Stimulated activated CD4-positive, alpha-beta T cell treated with anti-CD3 and anti-CD28 coated beads, Interleukin-12 subunit alpha, Interleukin-12 subunit beta, amount 100 ng/mL, for 4 hours (primary cell): ENCODE measurements at places on chromosomes 4 and X.

- no peak for DNase-seq
These were observed 42.2 kb downstream of the GABRG1 start for GRCh38 chr4:46081674-46082073.

DNA sequence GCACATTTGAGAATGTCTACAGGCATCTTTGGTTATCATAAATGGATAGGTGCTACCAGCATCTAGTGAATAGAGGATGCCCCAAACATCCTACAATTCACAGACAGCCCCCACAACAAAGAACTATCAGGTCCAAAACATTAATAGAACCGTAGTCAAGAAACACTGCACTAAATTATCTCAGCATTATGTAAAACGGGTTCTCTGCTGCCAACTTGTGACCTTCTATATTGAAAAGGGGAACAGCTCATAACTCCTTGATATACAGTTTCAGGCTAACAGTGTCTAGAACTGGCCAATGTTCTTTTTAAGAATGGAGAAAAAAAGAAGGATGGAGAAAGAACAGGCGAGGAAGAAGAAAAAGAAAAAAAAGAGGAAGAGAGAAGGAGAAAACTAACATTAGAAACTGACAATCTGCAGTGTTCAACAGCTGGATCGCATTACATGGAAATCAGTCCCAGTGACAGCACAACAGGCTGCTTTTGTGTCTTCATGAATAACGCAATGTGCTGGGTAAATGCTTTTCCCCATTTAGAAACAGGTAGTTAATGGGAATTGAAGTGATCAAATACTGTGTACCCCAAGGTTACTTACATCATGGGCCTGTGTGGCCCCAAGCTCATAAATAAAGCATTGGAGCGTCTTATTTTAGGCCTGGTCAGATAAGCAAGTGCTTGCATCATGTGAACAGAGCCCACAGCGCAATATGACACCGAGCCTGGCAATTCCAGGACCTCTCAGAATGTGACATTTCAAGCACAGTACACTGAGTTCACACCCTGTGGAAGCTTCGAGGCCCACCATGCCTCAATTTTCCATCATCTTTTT, 339.5 kb downstream of the DHX15 start:
- DNase-seq = no peak

- DNase-seq = no peak
These were observed 125.5 kb upstream of the GIMD1 start for GRCh38 chr4:106494066-106494465.

DNA sequence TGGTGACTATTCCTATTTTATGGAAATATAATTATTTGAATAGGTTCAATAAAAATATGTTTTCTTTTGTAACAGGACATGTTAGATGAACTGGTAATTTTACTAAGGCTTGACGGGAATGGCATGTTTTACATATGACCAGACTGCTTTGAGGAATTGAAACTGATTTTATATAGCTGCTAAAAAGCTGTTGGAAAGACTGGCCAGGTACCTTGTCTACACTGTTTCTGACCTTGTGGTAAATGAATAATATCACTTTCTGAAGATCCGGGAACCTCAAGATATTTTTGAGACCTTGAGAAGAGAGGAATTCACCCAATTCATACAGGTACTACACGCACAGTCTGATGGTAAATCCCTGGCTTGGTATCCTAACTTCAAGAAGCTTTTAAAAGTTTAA, 42.1 kb upstream of the USP46 start:
- no peak for DNase-seq

- DNase-seq = no peak
These were observed 177.3 kb upstream of the SLIT2 start for GRCh38 chr4:20074450-20074849.

- DNase-seq = no peak
These were observed 26.2 kb upstream of the TMEM192 start for GRCh38 chr4:165138843-165139242.

GRCh38 chrX:134542485-134542884, 82.5 kb downstream of the HPRT1 start:
- DNase-seq = no peak

- no peak for DNase-seq
These were observed 1366.1 kb downstream of the FAM133A start for GRCh38 chrX:95040104-95040503.

- DNase-seq = no peak
These were observed 463.4 kb upstream of the GRID2 start for GRCh38 chr4:91840359-91840758.

- DNase-seq = no peak
These were observed 752 bp downstream of the MBTPS2 start for GRCh38 chrX:21840193-21840545.

GRCh38 chr4:1862961-1863296, 7.0 kb upstream of the LETM1 start:
- DNase-seq = no peak

- no peak for DNase-seq
These were observed 24.4 kb downstream of the LRRC66 start for GRCh38 chr4:51995647-51996220.

DNA sequence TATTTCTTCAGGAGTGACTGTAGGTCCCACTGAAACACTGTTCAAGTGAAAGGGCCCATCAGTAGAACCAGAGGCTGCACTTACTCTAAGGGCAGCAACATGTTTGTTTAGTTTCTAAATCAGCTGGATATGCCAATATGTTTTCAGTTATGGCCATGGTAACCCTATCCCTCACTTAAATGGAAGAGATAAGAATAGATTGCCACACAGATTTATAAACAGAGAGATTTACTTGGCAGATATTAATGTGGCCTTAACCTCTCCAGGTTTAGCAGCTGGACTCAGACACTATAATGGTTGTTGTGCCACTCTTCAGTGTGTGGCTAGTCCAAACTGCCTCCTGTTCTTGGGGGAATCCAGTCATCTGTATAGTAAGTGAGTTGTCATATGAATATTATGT, 354.1 kb downstream of the TEX13C start:
- no peak for DNase-seq

- DNase-seq = peak; percentile 42
These were observed 375 bp downstream of the FGFR3 start for GRCh38 chr4:1793496-1793840.

GRCh38 chr4:176774852-176775251, 17.9 kb downstream of the VEGFC start:
- DNase-seq = no peak

DNA sequence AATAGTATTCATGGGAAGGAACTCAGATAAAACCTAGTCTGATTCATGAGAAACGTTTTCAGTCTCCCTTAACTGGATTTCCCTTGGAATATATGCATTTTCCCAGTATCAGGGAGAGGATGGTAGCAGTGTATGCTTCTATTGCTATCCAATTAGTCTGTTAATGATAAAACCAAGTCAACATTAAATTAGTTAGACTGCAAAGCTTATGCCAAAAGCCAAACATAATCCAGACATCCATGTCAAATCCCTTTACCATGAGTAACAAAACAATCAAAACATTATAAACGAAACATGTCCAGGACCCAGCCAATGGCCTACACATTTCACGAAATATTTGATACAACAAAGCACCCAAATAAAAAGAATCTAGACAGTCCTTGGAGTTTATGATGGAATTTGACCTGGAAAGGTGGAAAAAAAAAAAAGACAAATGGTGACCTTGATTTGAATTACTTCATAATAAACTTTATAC, 34.5 kb upstream of the VEGFD start:
- DNase-seq = no peak

DNA sequence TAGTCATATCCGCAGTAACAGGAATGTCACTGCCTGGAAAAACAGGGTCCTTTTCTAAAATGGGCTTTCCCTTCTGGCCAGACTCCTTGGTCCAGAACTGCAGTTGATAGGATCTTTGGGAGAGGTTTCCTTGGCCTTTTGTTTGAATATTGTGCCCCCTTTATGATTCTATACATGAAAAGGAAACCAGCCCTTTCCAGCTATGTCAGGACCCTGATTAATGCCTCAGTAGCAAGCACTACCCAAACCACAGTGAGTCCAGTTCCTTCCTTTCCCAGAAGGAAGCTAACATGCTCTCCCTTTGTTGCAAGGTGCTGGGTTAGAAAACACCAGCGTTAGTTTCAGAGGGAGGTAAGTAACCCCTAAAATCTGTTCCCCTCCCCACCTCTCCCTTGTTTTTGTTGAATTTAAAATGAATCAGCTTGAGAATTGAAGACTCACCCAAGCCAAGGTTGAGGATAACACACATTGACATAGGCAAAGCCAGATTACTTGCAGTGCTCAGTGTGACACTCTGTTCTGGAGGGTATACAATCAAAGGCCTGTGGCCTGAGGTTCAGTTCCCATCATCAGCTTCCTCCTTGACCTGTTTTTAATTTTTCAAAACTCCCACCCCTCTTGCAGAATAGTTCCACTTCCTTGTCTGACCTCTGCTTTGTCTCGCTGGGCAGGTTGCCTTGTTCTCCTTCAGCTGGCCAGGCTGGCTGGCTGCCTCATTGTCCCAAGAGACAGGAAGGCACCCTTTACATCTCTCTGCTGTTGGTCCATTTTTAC, 87.6 kb upstream of the PLAC1 start:
- no peak for DNase-seq

- DNase-seq = no peak
These were observed 9.1 kb downstream of the FGFR3 start for GRCh38 chr4:1802151-1802715.

GRCh38 chr4:80694171-80694570, 336.3 kb upstream of the BMP3 start:
- no peak for DNase-seq

DNA sequence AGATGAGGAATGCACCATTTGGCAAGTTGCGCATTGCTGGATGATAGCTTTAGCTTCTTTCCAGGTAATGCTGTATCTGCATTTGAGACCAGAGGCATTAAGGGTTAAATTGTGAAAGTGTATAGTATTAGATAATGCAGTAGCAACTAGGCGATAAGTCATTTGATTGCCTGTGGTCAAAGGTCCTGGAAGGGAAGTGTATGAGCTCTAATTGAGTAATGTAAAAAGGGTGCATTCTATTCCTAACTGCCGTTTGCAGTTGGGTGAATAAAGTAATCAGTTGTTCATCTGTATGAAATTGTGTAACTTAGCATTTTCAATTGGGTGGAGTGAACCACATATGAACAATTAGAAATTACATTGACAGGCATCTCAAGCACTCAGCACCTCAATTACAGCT, 54.5 kb upstream of the WDR1 start:
- no peak for DNase-seq

DNA sequence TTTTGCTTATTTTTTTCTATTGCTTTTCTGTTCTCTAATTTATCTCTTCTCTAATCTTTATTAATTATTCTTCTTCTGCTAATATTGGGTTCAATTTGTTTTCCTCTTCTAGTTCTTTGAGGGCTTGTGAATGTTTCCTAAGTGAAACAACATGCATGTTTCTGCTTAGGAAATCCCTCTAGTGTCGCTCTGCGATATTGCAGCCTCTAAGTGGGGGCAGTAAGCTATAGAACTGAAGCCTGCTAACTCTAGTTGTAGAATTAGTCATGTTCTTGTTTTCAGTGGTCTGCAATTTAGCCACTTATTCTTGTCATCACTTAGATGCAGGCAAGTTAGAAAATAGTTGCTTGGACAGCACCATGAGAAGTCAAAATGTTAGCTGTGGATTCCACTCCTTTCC, 222.6 kb downstream of the SPIN4 start:
- peak; percentile 3 for DNase-seq

GRCh38 chrX:10952619-10953018, 158.5 kb upstream of the HCCS start:
- no peak for DNase-seq

GRCh38 chr4:168440442-168441264, 39.6 kb downstream of the DDX60L start:
- DNase-seq = no peak

- no peak for DNase-seq
These were observed 7.9 kb upstream of the EMCN start for GRCh38 chr4:100525686-100526085.
